ENCODE measurements at places on chromosomes 16 and 17. TPM values are rescaled to one million over a fixed set of nuclear protein-coding genes. Genes with fewer than 3 reads are reported as not detected.

- DNase-seq = no peak
These were observed 20.1 kb downstream of the COX11 start for GRCh38 chr17:54948380-54948779.

- DNase-seq = no peak
These were observed 604 bp upstream of the ZC3H18 start for GRCh38 chr16:88569614-88569984.

GRCh38 chr16:49961089-49961488, 63.9 kb upstream of the CNEP1R1 start:
- no peak for DNase-seq

DNA sequence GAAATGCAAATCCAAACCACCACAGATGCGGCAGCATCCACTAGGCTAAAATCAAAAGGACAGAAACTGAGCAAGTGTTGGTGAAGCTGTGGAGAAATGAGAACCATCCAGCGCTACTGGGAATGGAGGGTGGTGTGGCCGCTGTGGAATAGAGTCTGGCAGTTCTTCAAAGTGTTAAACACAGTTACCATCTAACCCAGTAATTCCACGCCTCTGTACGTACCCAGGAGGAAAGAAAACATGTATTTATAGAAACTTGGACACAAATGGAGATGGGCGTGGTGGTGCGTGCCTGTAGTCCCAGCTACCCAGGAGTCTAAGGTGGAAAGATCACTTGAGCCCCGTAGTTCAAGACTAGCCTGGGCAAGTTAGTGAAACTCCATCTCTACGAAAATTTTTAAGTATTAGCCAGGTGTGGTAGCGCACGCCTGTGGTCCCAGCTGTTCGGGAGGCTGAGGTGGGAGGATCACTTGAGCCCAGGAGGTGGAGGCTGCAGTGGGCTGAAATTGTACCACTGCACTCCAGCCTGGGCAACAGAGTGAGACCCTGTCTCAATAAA, 11.6 kb downstream of the SLC25A10 start:
- DNase-seq = no peak

DNA sequence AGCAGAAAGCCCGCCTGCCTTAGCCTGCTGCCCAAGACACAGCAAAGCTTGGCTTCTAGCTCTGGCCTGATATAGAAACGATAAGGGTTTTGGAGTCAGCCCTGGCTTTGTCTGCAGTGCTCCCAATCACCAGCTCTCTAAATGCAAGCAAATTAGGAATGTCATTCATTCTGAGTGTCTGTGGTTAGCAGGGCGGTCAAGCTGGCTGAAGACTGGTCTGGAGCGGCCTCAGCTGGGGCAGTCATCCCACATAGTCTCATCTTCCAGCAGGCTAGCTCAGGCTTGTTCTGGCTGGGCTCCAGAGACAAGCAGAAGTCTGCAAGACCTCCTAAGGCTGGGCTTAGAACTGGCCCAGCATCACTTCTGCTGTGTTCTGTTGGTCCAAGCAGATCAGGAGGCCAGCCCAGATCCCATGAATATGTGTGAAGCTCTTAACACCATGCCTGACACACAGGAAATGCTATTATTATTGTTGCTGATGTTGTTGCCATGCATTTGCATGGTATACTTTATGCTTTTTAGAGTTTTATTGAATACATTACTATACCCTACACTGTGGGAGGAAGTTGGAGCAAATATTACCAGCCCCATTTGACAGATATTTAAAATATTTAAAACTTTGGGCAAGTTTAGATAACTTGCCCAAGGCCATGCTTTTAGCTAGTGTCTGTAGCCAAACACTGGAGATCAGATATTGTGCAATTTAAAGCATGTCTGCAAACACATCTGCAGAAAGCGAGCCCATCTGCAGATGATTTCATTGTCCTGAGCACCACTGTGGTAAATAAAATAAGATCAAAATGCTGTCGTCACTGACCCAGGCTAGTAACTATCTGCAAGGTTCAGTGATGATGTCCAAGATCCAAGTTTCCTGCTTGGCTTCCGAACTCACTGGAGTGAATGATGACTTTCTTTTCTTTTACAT, 24.8 kb downstream of the TMC7 start:
- DNase-seq = no peak

DNA sequence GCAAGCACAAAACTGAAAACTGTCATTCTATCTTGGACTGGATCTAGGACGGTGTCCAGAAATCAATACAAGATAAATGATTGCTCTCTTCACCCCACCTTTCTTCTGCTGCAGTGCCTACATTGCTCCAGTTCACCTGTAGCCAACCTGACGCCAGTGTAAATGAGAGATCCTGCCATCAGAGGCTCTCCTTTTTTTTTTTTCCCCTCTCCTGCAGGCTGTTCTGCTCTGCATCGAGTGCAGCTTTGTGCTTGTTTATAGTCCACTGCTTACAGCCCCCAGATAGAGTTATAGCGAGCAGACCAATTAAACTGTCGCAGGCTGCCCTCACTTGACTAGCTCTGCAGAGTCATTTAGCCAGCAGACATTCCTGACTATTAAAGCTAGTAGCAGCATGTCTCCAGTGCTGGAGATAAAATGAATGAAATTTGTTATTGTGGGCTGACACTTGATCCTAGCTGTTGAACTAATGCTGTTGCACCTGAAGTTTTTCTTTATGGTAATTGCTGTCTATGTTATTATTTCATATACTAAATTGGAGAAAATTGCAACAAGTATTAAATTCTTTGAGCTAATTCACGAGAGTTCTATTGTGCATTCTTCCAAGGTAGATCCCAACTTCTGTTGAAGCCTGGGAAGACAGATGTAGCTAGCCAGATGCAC, 257.1 kb downstream of the FTO start:
- DNase-seq = no peak

DNA sequence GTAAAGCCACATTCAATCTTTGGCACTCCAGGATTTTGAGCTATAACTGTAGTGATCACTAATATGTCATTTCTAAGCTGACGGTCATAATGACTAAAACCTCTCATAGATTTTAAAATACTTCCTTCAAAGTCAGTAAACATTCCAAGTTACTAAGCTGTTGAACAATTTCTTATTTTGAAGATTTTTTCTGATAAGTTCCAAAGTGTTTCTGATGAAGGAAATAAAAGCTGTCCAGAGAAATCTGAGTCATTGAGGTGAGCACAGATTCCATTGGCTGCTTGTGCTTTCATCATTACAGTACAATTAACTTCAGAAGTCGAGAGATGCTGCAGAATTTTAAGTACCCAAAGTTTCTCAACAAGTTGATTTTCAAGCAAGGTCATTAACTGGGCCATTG, 23.9 kb downstream of the NLRC5 start:
- no peak for DNase-seq

DNA sequence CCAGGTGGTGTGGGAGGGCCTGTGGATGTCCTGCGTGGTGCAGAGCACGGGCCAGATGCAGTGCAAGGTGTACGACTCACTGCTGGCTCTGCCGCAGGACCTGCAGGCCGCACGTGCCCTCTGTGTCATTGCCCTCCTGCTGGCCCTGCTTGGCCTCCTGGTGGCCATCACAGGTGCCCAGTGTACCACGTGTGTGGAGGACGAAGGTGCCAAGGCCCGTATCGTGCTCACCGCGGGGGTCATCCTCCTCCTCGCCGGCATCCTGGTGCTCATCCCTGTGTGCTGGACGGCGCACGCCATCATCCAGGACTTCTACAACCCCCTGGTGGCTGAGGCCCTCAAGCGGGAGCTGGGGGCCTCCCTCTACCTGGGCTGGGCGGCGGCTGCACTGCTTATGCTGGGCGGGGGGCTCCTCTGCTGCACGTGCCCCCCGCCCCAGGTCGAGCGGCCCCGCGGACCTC, 798 bp downstream of the CLDN9 start:
- DNase-seq = no peak

GRCh38 chr16:81652798-81653505, 126.1 kb upstream of the PLCG2 start:
- no peak for DNase-seq

DNA sequence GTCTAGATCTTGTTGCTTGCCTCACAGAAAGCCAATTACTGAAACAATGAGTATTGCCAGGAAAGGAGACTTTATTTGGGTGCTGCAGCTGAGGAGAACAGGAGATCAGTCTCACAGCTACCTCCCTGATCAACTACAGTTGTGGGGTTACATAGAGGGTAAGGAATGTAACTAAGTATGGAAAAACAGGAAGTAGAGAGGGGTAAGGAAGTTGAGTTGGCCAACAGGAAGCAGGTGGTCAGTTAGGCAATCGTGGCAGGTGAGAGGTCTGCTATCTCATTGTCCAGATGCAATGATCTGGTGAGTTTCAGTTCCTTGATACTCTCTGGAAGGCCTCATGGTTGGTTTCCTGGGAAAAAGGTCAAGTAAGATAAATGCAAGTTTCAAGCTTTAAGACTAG, 333.1 kb upstream of the GOT2 start:
- no peak for DNase-seq

- DNase-seq = no peak
These were observed 76.7 kb downstream of the HLF start for GRCh38 chr17:55341432-55341831.

PDE6G gene
- total RNA-seq = 0.49 TPM

KRTAP2-2 gene
- total RNA-seq = 6.5 TPM

Data from skin of body (tissue), 3 donors.